ENCODE measurements at places on chromosomes 12 and 14.

GRCh38 chr12:122871851-122872780 is 23.8 kb downstream of the VPS37B start:
- DNase-seq = no peak

DNA sequence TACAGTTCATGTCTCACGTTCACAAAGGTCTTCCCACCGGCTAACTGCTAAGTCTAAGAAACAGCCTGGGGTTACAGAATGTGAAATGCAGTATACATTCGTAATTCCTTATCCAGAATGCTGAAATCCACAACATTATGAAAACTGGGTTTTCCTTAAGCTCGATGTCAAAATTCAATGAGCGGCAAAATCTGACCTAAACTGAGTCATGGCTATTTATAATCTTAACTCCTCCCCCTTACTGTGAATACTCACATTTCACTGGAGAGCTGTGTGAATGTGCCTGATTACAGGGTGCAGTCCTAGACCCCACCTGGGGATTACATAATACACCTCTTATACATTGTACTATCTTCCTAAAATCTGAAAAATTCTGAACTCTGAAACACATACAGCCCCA is 35.3 kb downstream of the STX2 start:
- no peak for DNase-seq

GRCh38 chr14:88604212-88604611 is 41.4 kb downstream of the ZC3H14 start:
- no peak for DNase-seq

DNA sequence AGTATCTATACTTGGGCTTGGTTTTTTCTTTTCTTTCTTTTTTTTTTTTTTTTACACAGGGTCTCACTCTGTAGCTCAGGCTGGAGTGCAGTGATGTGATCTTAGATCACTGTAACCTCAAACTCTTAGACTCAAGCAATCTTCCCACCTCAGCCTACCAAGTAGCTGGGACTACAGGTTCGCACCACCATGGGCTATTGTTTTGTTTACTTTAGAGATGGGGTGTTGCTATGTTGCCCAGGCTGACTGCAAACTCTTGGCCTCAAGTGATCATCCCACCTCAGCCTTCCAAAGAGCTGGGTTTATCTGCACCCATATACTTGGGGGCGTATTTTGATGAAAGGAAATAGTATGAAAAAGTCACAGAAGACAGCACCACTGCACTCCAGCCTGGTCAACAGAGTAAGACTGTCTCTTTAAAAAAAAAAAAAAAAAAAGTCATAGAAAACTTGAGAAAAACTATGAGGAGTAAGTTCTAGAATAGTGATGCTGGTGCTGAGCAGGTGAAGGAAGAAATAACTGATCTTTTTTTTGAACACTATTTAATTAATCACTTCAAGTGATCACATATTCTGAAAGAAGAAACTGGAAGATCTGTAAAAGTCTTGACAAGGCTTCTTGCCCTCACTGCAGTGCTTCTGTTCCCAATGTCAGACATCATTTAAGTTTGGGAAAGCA is 53.8 kb upstream of the NPFF start:
- no peak for DNase-seq

GRCh38 chr12:113295886-113296556 is 38.9 kb downstream of the SLC8B1 start:
- no peak for DNase-seq

DNA sequence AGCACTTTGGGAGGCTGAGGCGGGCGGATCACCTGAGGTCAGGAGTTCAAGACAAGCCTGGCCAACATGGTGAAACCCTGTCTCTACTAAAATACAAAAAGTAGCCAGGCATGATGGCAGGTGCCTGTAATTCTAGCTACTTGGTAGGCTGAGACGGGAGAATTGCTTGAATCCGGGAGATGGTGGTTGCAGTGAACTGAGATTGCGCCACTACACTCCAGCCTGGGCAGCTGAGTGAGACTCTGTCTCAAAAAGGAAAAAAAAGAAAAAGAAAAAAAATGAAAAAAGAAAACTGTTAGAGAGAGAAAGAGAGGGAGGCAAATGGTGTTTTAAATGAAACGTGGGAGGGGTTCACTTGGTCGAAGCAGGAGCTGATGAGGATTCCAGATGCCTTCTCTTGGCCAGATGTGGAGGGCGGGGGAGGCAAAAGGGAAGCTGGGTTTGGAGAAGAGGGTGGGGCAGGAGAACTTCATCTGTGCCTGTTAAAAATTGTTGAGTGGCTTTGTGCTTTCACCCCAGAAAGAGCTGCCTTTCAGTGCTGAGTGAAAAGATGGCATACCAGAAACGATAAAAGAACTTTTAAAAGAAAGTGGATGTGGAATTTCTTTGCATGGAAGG is 1.1 kb downstream of the EMP1 start:
- DNase-seq = no peak

- no peak for DNase-seq
Measured at GRCh38 chr12:116971222-116971621, 60.5 kb downstream of the FBXW8 start.

DNA sequence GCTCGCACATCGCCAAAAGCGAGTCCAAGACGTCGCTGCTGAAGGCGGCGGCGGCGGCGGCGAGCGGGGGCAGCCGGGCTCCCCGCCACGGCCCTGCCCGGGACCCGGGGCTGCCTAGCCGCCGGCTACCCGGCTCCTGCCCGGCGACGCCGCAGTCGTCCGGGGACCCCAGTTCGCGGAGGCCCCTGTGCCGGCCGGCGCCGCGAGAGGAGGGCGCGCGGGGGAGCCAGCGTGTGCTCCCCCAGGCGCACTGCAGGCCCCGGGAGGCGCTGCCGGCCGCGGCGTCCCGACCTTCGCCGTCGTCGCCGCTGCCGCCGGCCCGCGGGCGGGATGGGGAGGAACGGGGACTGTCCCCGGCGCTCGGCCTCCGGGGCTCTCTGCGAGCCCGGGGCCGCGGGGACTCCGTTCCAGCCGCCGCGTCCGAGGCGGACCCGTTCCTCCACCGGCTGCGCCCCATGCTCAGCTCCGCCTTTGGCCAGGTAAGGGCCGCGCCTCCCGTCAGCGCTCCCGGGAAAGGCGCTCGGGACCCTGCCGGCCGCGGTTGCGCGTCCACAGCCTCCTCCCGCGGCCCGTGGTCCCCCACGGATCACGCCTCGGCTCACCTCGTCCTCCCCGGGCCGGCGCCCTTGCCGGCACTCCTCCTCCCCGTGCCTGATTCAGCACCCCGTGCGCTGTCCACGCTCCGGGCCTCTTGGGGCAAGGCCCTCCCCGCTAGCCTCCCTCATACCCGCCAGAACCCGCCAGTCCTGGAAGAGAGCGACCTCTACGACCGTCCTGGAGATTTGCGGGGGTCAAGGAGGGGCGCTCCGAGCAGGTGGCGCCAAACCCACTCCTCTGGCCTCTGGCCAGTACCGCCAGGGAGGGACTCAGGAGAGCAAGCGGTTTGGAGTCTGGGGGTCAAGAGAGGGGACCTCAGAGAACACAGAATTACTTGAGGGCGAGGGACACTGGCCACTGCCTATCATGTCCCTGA is 721 bp downstream of the CABP1 start:
- DNase-seq = peak; percentile 10

- DNase-seq = no peak
Measured at GRCh38 chr12:98514982-98515286, 456 bp upstream of the TMPO start.

DNA sequence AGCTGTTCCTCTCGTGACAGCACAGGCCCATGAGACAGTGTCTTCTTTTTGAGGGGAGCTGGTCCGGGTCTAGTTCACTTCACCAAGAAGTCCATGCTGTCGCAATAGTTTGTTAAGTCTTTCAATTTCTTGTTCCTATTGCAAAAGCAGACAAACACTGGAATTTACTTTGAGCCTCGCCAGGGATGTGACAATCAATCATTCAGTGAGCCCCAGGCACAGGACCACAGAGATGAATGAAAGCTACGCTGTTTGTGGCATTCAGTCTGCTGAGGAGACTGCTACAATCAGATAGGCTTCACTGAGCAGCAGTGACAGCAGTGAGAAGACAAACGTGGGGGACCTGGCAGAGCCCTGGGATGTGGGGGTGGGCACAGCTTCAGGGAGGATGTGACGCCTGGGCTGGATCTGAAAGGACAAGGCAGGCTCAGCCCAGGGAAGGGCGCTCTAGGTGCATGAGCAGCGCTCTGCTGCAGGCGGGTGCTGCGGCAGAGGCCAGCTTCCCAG is 35.5 kb downstream of the TCTN1 start:
- DNase-seq = no peak

GRCh38 chr14:104323551-104324175 is 185.3 kb downstream of the KIF26A start:
- no peak for DNase-seq

- DNase-seq = no peak
Measured at GRCh38 chr12:77064896-77065360, 441 bp downstream of the E2F7 start.

- DNase-seq = no peak
Measured at GRCh38 chr12:25423355-25424050, 129.6 kb downstream of the LMNTD1 start.

DNA sequence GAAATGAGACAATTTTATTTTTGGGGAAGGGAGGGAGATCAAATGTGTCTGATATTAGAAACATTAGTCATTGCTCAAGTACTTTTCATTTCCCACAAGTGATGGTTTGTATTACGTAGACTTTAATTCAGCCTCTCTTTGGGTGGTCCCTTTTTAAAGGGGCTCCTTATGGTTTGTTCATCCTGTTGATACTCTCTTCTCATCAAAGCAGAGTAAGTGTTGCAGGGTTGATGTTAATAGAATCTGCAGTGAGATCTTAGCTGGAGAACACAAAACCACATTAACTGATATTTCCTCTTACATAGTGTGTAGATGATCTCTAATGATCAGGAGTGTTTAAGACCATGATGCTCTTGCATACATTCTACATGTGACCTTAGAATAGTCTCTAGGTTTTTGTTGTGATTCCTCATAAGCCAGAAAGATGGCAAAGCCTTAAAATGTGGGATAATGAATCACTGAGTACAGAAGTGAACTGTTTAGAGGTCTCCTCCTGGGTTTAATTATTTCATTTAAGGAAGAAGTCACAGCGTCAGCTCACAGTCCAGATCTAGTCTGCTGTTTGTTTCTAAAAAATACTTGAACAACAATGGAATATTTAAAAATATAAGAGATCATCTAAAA is 87.4 kb upstream of the PTPRR start:
- DNase-seq = no peak

DNA sequence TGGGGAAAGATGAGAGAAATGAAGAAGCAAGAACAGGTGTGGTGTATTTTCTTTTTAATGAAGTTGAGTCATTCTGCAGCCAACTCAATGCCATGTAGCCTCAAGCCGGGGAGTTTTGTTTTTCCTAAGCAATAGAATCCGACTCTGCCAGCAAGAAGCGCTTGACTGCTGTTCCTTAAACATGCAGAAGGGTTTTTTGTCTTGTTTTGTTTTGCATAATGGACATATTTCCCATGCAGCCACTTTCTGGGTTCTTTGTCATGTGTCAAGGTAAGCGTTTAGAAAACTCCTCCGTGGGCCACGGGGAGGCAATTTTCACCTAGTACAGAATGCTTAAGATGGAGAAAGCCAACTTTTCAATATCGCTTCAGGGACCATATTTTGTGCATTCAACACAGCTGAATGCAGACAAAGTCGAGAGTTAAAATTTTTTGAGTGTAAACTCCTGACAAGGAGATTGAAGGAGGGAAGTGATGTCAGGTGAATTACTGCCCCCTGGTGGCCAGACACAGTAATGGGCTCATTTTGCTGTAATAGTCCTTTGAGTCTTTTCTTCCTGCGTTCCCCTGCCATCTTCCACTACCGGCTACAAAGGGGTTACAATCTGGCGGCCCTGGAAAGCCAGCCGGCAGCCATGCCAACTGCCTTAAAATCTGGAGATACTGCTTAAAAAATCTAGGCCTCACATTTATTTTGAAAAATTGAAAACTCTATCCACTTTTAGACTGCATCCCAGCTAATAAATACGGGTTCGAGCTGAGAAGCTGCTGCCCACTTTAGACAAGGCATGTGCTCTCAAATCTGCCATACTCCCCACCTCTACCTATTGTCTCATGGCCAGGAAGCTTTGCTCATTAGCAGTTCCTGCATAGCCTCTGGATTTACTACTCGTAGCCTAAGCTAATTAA is 3.2 kb upstream of the FICD start:
- peak; percentile 49 for DNase-seq

- DNase-seq = no peak
Measured at GRCh38 chr14:71703477-71703876, 228.8 kb upstream of the RGS6 start.

GRCh38 chr14:62253911-62254310 is 491.7 kb downstream of the SNAPC1 start:
- no peak for DNase-seq

DNA sequence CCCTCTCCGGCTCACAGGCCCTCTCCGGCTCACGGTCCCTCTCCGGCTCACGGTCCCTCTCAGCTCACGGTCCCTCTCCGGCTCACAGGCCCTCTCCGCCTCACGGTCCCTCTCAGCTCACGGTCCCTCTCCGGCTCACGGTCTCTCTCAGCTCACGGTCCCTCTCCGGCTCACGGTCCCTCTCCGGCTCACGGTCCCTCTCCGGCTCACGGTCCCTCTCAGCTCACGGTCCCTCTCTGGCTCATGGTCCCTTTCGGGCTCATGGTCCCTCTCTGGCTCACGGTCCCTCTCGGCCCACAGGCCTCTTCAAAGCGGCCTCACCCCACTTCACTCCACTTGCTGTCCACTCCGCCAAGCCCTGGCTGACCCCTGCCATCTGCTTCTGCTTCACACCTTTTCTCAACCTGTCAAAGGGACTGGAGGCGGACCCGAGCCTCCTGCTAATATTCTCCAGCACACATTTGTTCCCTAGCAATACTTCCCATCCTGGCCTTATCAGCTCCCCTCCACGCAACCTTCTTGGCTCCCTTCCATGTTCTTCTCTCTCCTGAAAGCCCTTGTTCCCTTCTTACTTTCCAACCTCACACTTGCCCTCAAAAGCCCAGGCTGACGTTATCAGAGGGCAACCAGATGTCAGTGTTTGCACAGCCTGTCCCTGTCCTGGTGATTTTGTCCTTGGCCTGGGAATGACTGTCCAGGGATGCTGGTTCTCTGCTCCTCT is 176.7 kb downstream of the CALM1 start:
- no peak for DNase-seq

GRCh38 chr12:57031789-57032188 is 15.5 kb upstream of the TAC3 start:
- DNase-seq = no peak

GRCh38 chr12:94531196-94531720 is 71.6 kb upstream of the CEP83 start:
- no peak for DNase-seq

GRCh38 chr12:59699421-59700152 is 103.8 kb downstream of the SLC16A7 start:
- DNase-seq = no peak

DNA sequence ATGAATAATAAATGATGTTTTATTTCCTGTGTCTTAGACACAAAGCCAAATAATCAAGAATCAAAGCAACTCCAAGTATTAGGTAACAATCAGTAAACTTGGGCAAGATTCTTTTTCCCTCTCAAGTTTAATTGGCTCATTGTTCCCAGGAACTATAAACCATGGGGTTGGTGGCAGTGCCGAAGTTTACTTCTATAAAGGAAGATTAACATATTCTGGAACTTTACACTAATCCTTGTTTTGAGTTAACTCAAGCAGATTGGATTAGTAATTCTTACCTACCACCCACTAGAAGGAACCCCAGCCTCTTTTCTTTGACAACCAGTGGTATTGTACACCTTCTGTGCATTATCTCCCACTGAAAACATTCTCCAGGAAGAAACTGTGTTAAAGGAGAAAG is 197.1 kb downstream of the EXOC5 start:
- DNase-seq = no peak

Measured in NCI-H1930 (cell line).